ENCODE measurements at places on chromosomes 16 and 17.

GRCh38 chr16:54568906-54569807 lies 282.6 kb upstream of the IRX3 start:
- no peak for DNase-seq

DNA sequence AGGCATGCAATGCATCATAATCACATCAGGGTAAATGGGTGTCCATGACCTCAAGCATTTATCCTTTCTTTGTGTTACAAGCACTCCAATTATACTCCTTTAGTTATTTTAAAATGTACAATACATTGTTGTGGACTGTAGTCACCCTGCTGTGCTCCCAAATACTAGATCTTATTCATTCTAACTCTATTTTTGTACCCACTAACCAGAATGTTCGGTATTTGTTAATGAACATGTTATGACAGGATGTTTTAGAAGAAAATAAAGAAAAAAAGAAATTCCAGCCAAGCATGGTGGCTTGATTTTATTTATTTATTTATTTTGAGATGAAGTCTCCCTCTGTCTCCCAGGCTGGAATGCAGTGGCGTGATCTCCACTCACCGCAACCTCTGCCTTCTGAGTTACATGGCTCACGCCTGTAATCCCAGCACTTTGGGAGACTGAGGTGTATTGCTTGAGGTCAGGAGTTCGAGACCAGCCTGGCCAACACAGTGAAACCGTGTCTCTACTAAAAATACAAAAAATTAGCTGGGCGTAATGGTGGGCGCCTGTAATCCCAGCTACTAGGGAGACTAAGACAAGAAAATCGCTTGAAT lies 1.8 kb upstream of the NDE1 start:
- DNase-seq, result no peak

- no peak for DNase-seq
These were observed 25.9 kb downstream of the IRX6 start for GRCh38 chr16:55349867-55350266.

GRCh38 chr17:72840019-72840418 lies 252.5 kb downstream of the SLC39A11 start:
- DNase-seq, result no peak

DNA sequence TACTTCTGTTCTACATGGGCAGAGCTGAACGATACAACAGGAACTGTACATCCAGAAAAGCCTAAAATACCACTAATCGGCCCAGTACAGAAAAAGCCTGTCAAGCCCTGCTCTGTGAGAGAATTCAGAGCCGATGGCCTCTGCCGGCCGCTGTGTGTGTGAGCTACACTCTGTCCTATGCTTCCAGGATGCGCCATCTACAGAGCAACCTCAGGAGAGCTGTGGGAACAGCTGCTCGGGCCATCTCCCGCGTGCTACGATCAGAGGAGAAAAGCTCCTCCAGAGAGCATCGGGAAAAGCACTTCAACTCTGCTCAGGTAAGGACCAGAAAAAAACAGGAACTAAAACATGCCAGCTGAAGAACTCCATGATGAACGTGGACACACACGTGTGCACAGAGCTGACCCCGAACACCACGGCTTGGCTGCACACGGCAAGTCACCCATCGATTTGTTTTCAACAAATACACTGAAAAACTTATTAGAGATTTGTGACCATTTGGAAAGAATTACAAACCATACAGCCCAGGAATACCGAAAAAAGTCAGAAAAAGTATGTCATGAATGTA lies 115.9 kb downstream of the ANKRD11 start:
- DNase-seq, result no peak

- DNase-seq, result peak; percentile 9
These were observed 118.5 kb upstream of the ZNF267 start for GRCh38 chr16:31754998-31755615.
